ENCODE measurements at places on chromosomes 7 and 10. TPM values are rescaled to one million over a fixed set of nuclear protein-coding genes. Genes with fewer than 3 reads are reported as not detected.

GRCh38 chr7:120030876-120031275, 242.1 kb upstream of the KCND2 start:
- no peaks in the 10 kb centered on the region for H3K4me1 ChIP-seq
- no peaks in the 10 kb centered on the region for H3K36me3 ChIP-seq
- DNase-seq = no peak

DNA sequence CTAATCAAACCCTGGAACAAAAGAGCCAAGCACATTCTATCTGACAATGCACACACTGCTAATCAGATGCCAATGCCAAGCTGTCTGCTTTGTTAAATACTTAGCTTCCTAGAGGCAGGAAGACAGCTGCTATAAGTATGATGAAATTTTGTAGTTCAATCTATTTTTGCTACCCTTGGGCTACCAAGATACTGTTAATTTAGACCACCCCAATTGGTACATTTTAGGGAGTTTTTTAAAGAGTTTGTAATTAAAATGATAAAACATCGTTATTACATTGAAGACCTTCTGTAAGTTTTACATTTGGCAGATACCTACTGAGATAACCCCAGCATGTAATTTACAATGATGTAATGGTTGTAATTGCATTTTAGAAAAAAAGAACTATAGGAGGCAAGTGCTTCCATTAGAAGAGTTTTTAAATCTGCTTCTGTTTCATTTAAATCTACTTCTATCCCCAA, 268.5 kb downstream of the ADK start:
- no peak overlapping the region for H3K27ac ChIP-seq
- H3K36me3 ChIP-seq = peaks cover 3% of the 10 kb centered on the region
- H3K4me3 ChIP-seq = no peak overlapping the region
- H3K4me1 ChIP-seq = no peaks in the 10 kb centered on the region

DNA sequence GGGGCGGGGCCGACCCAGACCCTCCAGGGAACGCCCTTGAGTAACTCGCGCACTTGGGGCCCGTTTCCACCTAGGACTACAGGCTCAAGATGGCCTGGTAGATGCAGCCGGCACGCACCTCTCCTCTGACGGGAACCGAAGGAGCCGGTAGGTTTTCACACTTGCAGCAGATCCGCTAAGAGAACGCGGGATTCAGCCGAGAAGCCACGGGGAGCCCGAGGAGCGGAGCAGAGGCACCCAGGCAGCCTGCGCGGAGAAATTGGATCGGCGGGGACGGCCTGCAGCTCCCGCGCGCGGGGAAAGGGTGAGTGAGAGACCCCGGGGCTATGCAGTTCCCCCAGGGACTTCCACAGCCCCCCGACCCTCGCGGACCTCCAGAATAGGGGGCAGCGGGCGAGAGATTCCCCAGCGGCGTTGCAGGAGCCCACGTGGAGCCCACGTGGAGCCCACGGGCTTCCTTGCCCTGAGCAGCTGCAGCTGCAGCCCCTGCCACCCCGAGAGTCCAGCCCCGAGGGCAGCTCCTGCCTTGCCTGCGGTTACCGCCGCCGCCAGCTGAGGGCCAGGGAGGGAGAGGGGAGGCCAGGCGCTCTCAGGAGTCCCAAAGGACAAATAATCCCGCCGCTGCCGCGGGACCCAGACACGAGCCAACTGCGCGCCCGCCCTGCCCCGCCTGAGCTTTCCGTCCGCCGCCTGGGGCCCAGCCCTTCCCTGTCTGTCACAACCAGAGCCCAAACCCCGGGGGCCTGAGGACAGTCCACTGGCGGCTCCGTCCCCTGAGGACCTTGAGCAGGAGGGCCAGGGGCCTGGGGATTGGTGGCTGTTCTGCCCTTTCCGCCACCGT, 13.1 kb downstream of the IFT22 start:
- H3K4me1 ChIP-seq = no peaks in the 10 kb centered on the region
- peaks cover 6% of the 10 kb centered on the region for H3K27me3 ChIP-seq

- no peaks in the 10 kb centered on the region for H3K36me3 ChIP-seq
- no peak overlapping the region for H3K27ac ChIP-seq
- no peak for DNase-seq
- peaks cover 4% of the 10 kb centered on the region for H3K27me3 ChIP-seq
Measured at GRCh38 chr7:26413007-26413691, 121.5 kb downstream of the SNX10 start.

GRCh38 chr7:108282427-108282996, 152.4 kb upstream of the LAMB4 start:
- no peaks in the 10 kb centered on the region for H3K27me3 ChIP-seq
- no peak for DNase-seq
- peaks cover 20% of the 10 kb centered on the region for H3K4me1 ChIP-seq
- no peak overlapping the region for H3K27ac ChIP-seq
- H3K4me3 ChIP-seq = no peak overlapping the region
- no peaks in the 10 kb centered on the region for H3K36me3 ChIP-seq

GRCh38 chr7:18206331-18206730, 178.7 kb upstream of the PRPS1L1 start:
- H3K27ac ChIP-seq = no peak overlapping the region
- no peaks in the 10 kb centered on the region for H3K27me3 ChIP-seq
- H3K4me3 ChIP-seq = no peak overlapping the region
- no peak for DNase-seq
- no peaks in the 10 kb centered on the region for H3K4me1 ChIP-seq

- no peaks in the 10 kb centered on the region for H3K27me3 ChIP-seq
- no peak for DNase-seq
- H3K36me3 ChIP-seq = no peaks in the 10 kb centered on the region
- H3K4me1 ChIP-seq = peaks cover 3% of the 10 kb centered on the region
- H3K27ac ChIP-seq = no peak overlapping the region
Measured at GRCh38 chr7:19675816-19676215, 33.0 kb downstream of the POLR1F start.

GRCh38 chr7:96826089-96826488, 116.4 kb upstream of the SEM1 start:
- peaks cover 4% of the 10 kb centered on the region for H3K4me1 ChIP-seq
- no peaks in the 10 kb centered on the region for H3K27me3 ChIP-seq
- no peaks in the 10 kb centered on the region for H3K36me3 ChIP-seq

DNA sequence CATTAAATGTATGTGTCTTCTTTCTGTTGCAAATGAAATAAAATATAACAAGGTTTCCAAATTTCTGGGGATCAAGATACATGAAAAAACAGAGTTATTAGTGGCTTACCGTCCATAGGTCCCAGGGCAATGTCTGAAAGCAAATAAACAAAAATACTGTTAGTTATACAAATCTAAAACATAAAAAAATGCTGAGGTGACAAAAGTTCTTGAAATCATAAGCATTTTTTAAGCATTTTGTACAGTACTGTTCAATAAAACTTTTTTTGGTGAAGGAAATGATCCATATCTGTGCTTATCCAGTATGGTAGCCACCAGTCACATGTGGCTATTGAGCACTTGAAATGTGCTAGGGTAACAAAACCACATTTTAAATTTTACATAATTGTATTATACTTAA, 158.6 kb upstream of the TARP start:
- no peaks in the 10 kb centered on the region for H3K36me3 ChIP-seq
- no peak for DNase-seq
- H3K27ac ChIP-seq = no peak overlapping the region
- H3K4me3 ChIP-seq = no peak overlapping the region
- H3K4me1 ChIP-seq = no peaks in the 10 kb centered on the region
- H3K27me3 ChIP-seq = no peaks in the 10 kb centered on the region

DNA sequence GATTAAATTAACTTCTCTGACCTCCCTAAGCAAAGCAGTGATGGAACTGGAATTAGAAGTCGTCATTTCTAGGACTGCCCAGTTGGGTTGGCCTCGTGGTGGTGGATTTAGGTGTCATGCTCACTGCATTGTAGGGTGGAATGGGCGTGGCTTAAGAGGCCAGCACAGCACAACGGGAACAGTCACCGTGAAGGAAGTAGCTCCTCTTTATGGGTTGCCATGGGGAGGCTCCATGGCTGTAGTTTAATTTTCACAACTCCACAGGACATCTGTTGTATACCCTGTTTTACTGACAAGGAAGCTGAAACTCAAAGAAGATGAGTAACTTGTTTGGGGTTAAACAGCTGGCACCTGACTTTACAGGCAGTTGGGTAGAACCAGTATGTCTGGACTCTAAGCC, 208.3 kb downstream of the CELF2 start:
- no peaks in the 10 kb centered on the region for H3K4me1 ChIP-seq
- DNase-seq = no peak
- no peaks in the 10 kb centered on the region for H3K27me3 ChIP-seq

DNA sequence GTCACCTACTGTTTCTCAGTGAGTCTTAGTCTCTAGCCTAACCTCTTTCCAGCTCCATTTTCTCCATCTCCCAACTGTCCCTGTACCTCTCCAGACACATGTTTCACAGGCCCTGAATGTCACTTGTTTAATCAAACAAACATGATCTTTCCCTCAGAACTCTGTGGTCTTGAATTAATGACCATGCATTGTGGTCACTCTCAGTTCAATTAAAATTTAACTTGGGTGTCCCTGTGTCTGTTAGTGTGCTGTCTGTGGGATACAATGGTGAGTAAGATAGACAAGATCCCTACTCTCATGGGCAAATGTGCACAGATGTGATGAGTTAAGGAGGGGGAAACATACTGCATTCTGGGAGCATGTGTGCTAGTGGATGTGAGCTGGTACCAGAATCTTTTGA, 65.0 kb downstream of the RBM33 start:
- no peak overlapping the region for H3K27ac ChIP-seq
- H3K27me3 ChIP-seq = no peaks in the 10 kb centered on the region
- peaks cover 10% of the 10 kb centered on the region for H3K36me3 ChIP-seq

- DNase-seq = no peak
- no peak overlapping the region for H3K4me3 ChIP-seq
- no peaks in the 10 kb centered on the region for H3K36me3 ChIP-seq
- H3K4me1 ChIP-seq = peaks cover 5% of the 10 kb centered on the region
Measured at GRCh38 chr7:29216128-29216527, 21.6 kb downstream of the CHN2 start.

- no peaks in the 10 kb centered on the region for H3K36me3 ChIP-seq
- peaks cover 4% of the 10 kb centered on the region for H3K4me1 ChIP-seq
- no peak overlapping the region for H3K4me3 ChIP-seq
Measured at GRCh38 chr10:70898687-70899086, 10.3 kb upstream of the PCBD1 start.

GRCh38 chr10:119518936-119519335, 23.6 kb downstream of the RGS10 start:
- no peak overlapping the region for H3K4me3 ChIP-seq
- H3K36me3 ChIP-seq = peaks cover 24% of the 10 kb centered on the region
- DNase-seq = no peak
- peaks cover 40% of the 10 kb centered on the region for H3K4me1 ChIP-seq

DNA sequence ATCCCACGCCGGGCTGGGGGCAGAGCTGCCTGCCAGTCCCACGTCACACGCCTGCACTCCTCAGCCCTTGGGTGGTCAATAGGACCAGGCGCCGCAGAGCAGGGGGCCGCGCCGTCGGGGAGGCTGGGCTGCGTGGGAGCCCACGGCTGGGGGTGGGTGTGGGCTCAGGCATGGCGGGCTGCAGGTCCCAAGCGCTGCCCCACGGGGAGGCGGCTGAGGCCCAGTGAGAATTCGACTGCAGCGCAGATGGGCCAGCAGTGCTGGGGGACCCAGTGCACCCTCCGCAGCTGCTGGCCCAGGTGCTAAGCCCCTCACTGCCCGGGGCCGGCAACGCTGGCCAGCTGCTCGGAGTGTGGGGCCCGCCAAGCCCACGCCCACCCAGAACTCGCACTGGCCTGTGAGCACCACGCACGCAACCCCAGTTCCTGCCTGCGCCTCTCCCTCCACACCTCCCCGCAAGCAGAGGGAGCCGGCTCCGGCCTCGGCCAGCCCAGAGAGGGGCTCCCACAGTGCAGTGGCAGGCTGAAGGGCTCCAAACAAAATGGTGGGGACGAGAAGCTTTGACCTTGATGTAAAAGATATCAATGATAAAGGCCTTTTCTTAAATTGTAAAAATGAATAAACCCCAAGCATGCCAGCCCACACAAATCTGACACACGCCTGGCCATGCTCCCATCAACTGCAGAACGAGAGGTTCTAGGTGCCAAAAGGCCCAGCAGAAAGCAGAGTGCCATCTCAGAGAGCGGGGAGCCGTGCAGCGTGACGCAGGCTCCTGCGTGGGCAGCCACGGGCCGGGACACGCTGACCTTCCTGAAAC, 255.5 kb downstream of the MAD1L1 start:
- no peak for DNase-seq
- H3K4me3 ChIP-seq = no peak overlapping the region
- peaks cover 14% of the 10 kb centered on the region for H3K4me1 ChIP-seq
- no peaks in the 10 kb centered on the region for H3K36me3 ChIP-seq

DNA sequence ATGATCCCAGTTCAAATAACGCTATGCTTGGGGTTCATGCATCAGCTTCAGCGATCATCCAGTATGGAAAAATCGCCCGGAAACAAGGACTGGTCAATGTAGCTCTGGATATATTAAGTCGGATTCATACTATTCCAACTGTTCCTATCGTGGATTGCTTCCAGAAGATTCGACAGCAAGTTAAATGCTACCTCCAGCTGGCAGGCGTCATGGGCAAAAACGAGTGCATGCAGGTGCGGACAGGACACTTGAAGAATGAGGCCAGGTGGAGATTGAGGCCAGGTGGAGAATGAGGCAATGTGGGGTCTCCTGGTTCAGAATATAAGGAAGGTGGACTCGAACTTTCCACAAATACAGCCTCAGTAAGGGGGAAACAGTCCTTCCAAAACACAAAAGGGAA, 105.8 kb downstream of the TRRAP start:
- peaks cover 24% of the 10 kb centered on the region for H3K36me3 ChIP-seq
- DNase-seq = no peak
- no peaks in the 10 kb centered on the region for H3K27me3 ChIP-seq
- no peak overlapping the region for H3K27ac ChIP-seq

Gene FXYD4
- not detected for polyA plus RNA-seq

Gene HOXA9
- 9.0 TPM for polyA plus RNA-seq

Gene MRLN
- polyA plus RNA-seq = not detected

Gene SPDYE18
- not detected for polyA plus RNA-seq

Gene PRLHR
- polyA plus RNA-seq = not detected

Gene CRTAC1
- polyA plus RNA-seq = not detected

Gene IL2RA
- polyA plus RNA-seq = not detected

Gene LEP
- polyA plus RNA-seq = 0.50 TPM

Gene IDE
- polyA plus RNA-seq = 16.5 TPM

Gene XPNPEP1
- polyA plus RNA-seq = 96.2 TPM

Gene ASAH2B
- 9.1 TPM for polyA plus RNA-seq

Gene DNAJC30
- 4.9 TPM for polyA plus RNA-seq
